Effector memory CD4-positive, alpha-beta T cell (primary cell): ENCODE measurements at places on chromosomes 6 and 20.
A peak's percentile ranks its signal among the peaks of the same experiment; 100 is the strongest.

DNA sequence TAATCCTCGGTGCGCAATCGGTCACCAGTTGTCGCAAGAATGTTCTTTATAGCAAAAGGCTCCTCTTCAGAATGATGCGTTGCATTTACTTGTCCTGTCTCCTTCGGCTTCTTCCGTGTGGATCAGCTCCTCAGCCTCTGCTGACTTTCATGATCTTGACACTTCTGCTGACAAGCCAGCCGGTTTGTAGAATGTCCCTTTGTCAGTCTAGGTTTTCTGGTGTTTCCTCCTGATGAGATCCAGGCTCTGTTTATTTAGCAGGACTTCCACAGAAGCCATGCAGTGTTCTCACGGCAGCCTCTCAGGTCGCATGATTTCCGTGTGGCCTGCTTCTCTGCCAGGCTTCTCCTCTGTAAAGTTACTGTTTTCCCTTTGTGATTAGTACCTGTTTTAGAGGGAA, 66.9 kb downstream of the STX11 start:
- no peaks in the 10 kb centered on the region for H3K27me3 ChIP-seq
- no peak for DNase-seq
- H3K4me3 ChIP-seq, result no peak overlapping the region
- H3K4me1 ChIP-seq, result peaks cover 10% of the 10 kb centered on the region

DNA sequence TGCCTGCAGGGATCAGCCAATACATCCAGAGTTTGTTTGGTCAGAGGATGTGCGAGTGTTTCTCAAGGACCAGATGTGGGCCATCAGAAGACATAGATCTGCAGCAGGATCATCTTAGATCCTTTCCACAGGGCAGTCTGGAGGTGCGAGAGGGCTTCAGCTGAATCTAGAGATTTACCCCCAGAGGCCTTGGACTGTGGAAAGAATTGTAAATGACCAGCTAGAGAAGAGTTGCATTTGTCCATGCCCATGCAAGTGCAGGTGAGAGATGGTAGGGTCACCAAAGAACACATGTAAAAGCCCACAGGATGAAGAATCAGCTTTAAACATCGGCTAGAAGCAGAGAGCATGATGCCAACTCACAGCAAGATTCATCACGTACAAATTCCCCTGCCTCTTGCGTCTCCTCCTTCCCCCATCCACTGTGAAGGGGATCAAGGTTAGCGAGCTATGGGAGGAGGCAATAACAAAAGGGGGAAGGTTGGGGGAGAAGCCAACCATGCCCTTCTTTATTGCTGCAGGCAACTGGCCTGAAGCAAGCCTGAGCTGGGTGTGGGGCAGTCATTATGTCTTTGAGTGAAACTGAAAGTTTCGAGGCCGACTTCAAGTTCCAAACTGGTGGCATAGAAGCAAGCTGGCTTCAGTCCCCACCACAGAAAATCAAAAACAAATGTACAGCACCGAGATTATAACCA, 83.5 kb downstream of the SCML4 start:
- H3K27ac ChIP-seq, result peak overlapping the region; percentile 64
- peaks cover 60% of the 10 kb centered on the region for H3K4me1 ChIP-seq
- H3K36me3 ChIP-seq, result peaks cover 21% of the 10 kb centered on the region
- H3K27me3 ChIP-seq, result no peaks in the 10 kb centered on the region
- peak overlapping the region; percentile 35 for H3K4me3 ChIP-seq
- no peak for DNase-seq

DNA sequence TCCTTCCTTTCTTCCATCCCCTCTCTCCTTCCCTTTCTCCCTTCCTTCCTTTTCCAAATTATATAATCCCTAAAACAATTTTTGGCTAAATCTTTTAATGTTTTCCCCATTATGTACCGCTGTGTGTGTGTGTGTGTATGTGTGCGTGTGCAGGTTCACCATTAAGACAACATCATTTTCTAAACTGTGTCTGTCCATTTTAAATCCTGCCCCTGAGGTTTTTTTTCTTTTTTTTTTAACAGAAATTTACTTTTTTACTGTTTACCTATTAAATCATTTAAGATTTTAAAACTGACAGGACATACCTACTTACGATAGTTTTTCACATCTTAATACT, 366.3 kb upstream of the EPHA7 start:
- no peak overlapping the region for H3K4me3 ChIP-seq
- no peak overlapping the region for H3K27ac ChIP-seq
- H3K4me1 ChIP-seq, result no peaks in the 10 kb centered on the region
- DNase-seq, result no peak
- no peaks in the 10 kb centered on the region for H3K27me3 ChIP-seq

- no peak for DNase-seq
- peak overlapping the region; percentile 93 for H3K4me3 ChIP-seq
- H3K4me1 ChIP-seq, result peaks cover 5% of the 10 kb centered on the region
- no peaks in the 10 kb centered on the region for H3K27me3 ChIP-seq
Measured at GRCh38 chr6:129709196-129709768, 695 bp downstream of the ARHGAP18 start.

- no peak for DNase-seq
- no peaks in the 10 kb centered on the region for H3K4me1 ChIP-seq
- H3K36me3 ChIP-seq, result no peaks in the 10 kb centered on the region
- H3K27ac ChIP-seq, result no peak overlapping the region
Measured at GRCh38 chr20:51269671-51270070, 246.8 kb upstream of the KCNG1 start.

DNA sequence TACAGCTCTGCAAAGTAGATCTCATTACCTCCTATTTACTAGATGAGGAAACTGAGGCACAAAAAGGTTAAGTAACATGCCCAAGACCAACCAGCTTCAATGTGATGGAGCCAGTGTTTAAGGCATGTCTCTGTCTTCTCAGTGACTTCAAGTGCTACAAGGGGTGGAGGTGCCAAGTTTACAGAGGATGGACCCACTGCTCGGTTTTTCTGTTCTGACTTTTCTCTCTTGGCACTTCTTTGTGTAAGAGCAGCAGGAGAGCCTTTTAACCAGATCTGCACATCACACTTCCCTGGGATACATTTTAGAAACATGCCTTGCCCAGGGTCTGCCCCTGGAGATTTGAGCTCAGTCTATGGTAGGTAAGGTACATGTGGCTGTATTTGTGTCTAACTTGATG, 9.8 kb downstream of the WRNIP1 start:
- no peak overlapping the region for H3K4me3 ChIP-seq
- no peak overlapping the region for H3K27ac ChIP-seq

- peaks cover 5% of the 10 kb centered on the region for H3K36me3 ChIP-seq
- no peak overlapping the region for H3K4me3 ChIP-seq
- no peak overlapping the region for H3K27ac ChIP-seq
- H3K4me1 ChIP-seq, result no peaks in the 10 kb centered on the region
Measured at GRCh38 chr6:110768057-110768456, 47.2 kb downstream of the CDK19 start.

DNA sequence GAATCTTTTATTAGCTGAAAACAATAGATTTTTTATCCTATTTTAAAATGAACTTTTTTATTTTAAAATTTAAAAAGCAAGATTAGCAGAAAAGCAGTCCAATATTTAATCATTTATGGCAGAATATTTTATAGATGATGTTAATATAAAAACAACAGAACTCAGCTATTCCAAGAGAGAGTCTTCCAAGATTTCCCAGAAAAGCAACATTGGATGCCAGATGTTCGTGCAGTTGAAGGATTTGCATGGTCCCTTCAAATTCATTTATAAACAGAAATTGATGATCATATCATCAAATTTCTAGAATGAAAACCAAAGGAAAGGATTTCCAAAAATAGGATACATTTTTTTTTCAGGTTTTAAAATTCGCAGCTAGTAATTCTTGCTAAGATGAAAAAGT, 25.4 kb upstream of the CNKSR3 start:
- no peak overlapping the region for H3K27ac ChIP-seq
- H3K36me3 ChIP-seq, result no peaks in the 10 kb centered on the region
- H3K27me3 ChIP-seq, result no peaks in the 10 kb centered on the region
- H3K4me1 ChIP-seq, result no peaks in the 10 kb centered on the region

DNA sequence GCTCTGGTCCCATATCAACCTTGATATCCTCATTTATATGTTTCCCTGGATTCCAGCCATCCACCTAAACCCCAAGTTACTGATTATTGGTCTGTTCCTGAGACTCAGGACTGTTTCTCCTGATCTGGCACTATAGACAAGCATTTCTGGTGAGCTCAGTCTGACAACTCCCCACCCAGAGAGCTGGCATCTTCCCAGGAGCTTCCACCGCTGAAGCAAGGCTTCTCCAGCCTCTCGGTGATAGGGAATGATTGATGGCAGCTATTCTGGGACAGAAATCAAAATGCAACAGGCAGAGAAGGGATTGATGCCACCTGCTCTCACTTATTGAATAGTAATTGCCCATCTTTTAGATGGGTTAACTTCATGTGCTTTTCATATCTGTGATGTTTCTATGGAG, 169.7 kb upstream of the GGTLC1 start:
- no peak overlapping the region for H3K4me3 ChIP-seq
- DNase-seq, result no peak
- H3K4me1 ChIP-seq, result no peaks in the 10 kb centered on the region
- no peaks in the 10 kb centered on the region for H3K27me3 ChIP-seq

DNA sequence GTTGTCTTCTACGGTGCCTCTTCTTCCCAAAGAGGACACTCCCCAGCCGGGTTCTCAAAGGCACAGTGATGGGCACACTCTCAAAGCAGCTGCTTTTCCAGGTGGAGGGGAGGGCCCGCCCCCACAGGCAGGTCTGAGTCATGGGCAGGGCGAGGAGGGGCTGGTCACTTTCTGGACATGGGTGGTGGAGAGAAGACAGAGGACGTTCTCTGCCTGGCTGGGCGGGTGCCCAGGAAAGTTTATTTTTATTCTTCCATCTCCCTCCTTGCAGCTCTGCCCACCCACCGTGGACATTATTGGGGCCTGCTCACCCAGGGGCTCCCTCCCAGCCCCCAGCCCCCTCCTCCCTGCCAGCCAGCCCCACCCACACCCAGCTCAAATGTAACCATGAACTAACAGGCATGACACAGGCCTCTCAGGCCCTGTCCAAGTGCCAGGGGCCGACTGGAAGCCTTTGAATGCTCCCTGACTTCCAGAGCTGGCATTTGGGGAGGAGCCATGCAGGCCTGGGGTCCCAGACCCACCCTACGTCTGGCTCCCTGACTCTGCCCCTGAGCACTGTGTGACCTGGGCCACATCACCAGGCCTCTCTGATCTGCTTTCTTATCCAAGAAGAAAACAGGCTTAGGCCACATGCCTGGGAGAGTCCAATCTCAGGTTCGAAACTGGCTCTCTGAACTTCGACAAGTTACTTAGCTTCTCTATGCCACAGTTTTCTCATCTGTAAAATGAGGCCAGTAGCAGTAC, 8.0 kb downstream of the TGM2 start:
- no peak for DNase-seq
- H3K27ac ChIP-seq, result no peak overlapping the region
- H3K4me1 ChIP-seq, result no peaks in the 10 kb centered on the region
- no peak overlapping the region for H3K4me3 ChIP-seq

DNA sequence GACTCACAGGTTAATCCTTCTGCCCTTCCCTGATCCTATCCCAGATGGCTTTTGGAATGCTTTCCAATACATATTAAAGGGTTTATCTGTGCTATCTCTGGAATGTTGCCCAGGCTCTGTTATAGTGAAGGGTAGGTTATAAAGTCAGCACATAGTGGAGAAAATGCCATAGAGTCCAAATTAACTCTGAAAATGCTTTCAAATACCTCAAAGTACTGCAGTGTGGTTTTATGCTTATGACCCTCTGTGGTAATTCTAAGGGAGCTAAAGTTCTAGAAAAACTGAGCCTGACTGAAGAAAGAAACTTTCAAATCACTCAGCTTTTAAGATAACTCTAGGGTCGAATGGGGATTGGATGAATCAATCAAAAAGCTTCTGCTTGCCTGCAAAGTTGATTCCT, 159.8 kb downstream of the PLCB1 start:
- no peak overlapping the region for H3K4me3 ChIP-seq
- no peaks in the 10 kb centered on the region for H3K4me1 ChIP-seq
- DNase-seq, result no peak
- H3K27me3 ChIP-seq, result no peaks in the 10 kb centered on the region
- no peak overlapping the region for H3K27ac ChIP-seq

DNA sequence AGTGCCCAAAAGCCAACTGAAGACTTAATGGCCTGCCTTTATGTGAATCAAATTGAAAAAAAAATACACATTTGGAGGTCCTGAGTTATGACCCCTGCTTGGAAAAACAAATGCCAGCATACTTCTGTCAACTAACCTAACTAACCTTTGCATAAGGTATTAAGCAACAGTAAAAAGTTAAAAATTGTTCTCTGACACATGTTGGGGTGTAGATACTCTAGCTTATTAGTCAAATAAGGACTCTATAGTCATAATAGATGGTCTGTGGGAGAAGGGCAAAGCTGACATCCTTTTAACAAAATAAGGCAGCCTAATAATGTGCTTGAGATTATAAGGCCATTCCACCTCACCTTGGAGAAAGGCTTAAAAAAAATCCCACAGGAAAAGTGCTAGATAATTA, 140.5 kb downstream of the HIVEP2 start:
- H3K27me3 ChIP-seq, result no peaks in the 10 kb centered on the region
- no peak overlapping the region for H3K4me3 ChIP-seq
- peaks cover 4% of the 10 kb centered on the region for H3K36me3 ChIP-seq
- no peak overlapping the region for H3K27ac ChIP-seq
- DNase-seq, result no peak
- peaks cover 18% of the 10 kb centered on the region for H3K4me1 ChIP-seq

- no peaks in the 10 kb centered on the region for H3K27me3 ChIP-seq
- no peaks in the 10 kb centered on the region for H3K36me3 ChIP-seq
- DNase-seq, result no peak
- no peak overlapping the region for H3K4me3 ChIP-seq
Measured at GRCh38 chr6:156347246-156347645, 429.9 kb upstream of the ARID1B start.

GRCh38 chr6:147903321-147903720, 394.8 kb downstream of the SAMD5 start:
- no peak overlapping the region for H3K27ac ChIP-seq
- H3K36me3 ChIP-seq, result no peaks in the 10 kb centered on the region
- DNase-seq, result no peak
- H3K27me3 ChIP-seq, result no peaks in the 10 kb centered on the region

DNA sequence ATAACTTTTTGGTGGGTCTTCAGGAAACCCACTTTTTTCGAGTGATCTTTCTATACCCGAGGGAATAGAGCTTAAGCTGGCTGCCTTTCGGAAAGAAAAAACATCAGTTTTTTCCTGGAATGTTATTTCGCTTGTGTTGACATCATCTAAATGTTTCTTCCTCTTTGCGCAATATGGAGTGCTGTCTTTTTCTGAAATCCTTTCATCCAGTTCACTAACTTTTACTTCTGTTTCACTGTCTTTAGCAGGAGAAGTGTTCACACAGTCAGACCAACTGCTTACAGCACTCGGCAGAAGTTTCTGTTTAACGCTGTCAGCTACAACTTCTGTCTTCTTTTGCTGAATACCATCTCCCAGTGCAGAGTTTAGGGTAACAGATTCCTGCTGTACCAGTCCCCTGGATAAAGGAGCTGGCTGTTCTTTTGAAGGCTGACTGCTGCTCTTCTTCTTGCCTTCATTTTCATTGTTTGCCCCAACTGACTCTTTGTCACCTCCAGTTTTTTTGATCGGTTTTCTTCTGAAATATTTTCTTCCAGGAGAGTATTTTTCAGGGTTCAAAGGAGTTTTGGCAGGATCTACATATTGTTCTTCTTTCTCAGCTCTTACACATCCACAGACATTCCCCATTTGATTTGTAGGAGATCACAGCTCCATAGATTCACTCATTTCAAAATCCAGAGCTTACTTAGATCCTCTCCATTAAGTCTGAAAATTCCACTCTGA, 50.0 kb upstream of the DST start:
- DNase-seq, result no peak
- H3K27ac ChIP-seq, result no peak overlapping the region
- no peaks in the 10 kb centered on the region for H3K4me1 ChIP-seq
- no peaks in the 10 kb centered on the region for H3K27me3 ChIP-seq
- H3K36me3 ChIP-seq, result no peaks in the 10 kb centered on the region
